ENCODE measurements at places on chromosomes 12 and 14. TPM values are rescaled to one million over a fixed set of nuclear protein-coding genes. Genes with fewer than 3 reads are reported as not detected.

Gene PSMC6
- polyA plus RNA-seq = 56.2 TPM

Gene HOXC4
- 2.3 TPM for polyA plus RNA-seq

Gene PTPRB
- 0.30 TPM for polyA plus RNA-seq

Gene SMCO3
- not detected for polyA plus RNA-seq

Gene APPL2
- 10.0 TPM for polyA plus RNA-seq

Gene CD4
- polyA plus RNA-seq = 6.6 TPM

Gene ZNF385A
- polyA plus RNA-seq = 4.2 TPM

Gene KRT83
- polyA plus RNA-seq = not detected

Gene CELA1
- polyA plus RNA-seq = 0.58 TPM

Gene SRRM4
- polyA plus RNA-seq = not detected

Gene GAS2L3
- polyA plus RNA-seq = not detected

Gene RTN1
- 0.24 TPM for polyA plus RNA-seq
